ENCODE measurements at places on chromosomes 4 and X. TPM values are rescaled to one million over a fixed set of nuclear protein-coding genes. Genes with fewer than 3 reads are reported as not detected.

The STPG2 gene
- under 0.01 TPM for total RNA-seq

The NDUFB11 gene
- total RNA-seq, result 72.7 TPM

The HOPX gene
- 3.3 TPM for total RNA-seq

The H2BW2 gene
- total RNA-seq, result not detected

The TCP11X1 gene
- not detected for total RNA-seq

The CSAG2 gene
- total RNA-seq, result not detected

The SLC4A4 gene
- 9.8 TPM for total RNA-seq

DNA sequence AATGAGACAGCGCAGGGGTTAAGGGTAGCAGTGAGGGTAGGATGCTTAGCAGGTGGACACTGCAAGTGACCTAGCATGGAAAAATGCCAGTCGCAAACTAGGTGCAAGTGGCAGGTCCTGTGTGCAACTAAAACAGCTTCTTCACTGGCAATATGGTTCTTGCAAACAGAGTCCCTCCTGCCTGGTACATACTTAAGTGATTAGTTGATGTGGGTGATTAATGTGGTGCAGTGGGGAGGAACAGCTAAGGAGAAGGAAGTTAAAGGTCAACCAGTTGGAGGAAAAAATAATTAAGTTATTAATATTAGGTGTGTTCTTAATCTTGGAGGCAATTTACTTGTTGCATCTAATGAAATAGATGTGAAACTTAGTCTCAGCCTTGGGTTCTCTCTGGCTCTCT is 121.6 kb upstream of the IGFBP7 start:
- H3K4me3 ChIP-seq, result no peak overlapping the region
- no peaks in the 10 kb centered on the region for H3K27me3 ChIP-seq
- H3K36me3 ChIP-seq, result no peaks in the 10 kb centered on the region
- no peak overlapping the region for H3K27ac ChIP-seq

- H3K27ac ChIP-seq, result no peak overlapping the region
- no peak overlapping the region for H3K4me3 ChIP-seq
- peaks cover 4% of the 10 kb centered on the region for H3K4me1 ChIP-seq
- H3K36me3 ChIP-seq, result no peaks in the 10 kb centered on the region
Observed at GRCh38 chr4:185846505-185847150, 34.6 kb upstream of the SORBS2 start.

DNA sequence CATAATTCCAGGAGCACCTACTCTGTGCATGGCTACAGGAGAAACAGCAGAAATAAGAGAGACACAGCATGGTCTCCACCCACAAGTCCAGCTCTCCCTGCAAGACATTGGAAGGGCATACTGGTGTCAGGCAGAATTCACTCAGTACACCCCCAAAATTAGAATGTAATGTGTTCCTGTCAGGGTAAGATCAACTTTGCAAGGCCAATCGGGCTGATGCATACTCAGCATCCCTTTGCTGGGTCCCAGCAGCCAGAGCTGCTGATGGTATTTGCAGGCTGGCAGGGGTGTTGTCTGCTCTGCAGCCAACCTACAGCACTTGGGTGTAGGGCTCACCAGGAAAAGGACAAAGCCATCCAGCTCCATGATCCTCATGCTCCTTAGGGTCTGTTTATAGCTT is 295.4 kb upstream of the STS start:
- no peaks in the 10 kb centered on the region for H3K27me3 ChIP-seq
- DNase-seq, result no peak
- no peak overlapping the region for H3K27ac ChIP-seq
- no peak overlapping the region for H3K4me3 ChIP-seq

GRCh38 chr4:111937368-111937767 is 207.9 kb upstream of the FAM241A start:
- no peaks in the 10 kb centered on the region for H3K27me3 ChIP-seq
- H3K27ac ChIP-seq, result no peak overlapping the region
- no peak overlapping the region for H3K4me3 ChIP-seq
- no peaks in the 10 kb centered on the region for H3K4me1 ChIP-seq
- no peaks in the 10 kb centered on the region for H3K36me3 ChIP-seq
- DNase-seq, result peak; percentile 28

DNA sequence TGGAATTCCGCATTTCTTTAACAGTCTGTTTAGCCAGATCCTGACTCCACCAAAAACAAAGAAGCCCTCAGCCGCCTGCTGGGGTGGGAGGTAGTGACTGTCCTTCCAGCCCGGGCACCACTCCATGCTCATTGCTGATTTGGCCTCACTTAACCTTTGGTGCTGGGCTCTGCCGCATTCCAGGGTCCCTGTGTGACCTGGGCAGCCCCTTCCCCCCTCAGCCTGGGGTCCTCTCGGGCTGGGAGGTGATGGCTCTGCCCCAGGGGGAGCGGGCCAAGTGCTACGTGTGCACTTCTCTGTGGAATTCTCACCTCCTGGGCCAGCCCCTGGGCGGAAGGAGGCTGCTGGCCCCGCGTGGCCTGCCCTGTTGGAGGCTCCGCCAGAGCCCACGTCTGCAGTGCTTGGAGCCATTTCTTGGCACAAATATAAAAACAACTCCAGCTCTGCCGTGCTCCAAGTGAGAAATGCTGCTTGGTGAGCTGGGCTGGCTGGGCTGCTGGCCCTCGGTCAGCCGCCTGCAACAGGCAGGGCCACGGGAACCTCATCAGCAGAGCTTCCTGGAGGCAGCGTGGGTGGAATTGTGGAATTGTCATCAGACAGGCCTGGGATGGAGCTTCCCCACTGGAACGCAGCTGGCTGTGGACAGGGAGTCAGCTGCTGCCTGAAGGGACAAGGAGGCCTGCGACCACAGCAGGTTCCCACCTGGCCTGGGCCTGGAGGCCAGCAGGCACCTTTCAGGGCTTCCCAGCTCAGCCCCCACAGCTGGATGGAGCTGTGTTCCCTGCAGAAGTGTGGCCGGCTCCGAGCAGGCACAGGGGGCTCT is 66.0 kb downstream of the TRMT44 start:
- peak overlapping the region; percentile 62 for H3K27ac ChIP-seq
- peaks cover 8% of the 10 kb centered on the region for H3K27me3 ChIP-seq
- peak; percentile 18 for DNase-seq
- peaks cover 15% of the 10 kb centered on the region for H3K4me1 ChIP-seq
- no peaks in the 10 kb centered on the region for H3K36me3 ChIP-seq

DNA sequence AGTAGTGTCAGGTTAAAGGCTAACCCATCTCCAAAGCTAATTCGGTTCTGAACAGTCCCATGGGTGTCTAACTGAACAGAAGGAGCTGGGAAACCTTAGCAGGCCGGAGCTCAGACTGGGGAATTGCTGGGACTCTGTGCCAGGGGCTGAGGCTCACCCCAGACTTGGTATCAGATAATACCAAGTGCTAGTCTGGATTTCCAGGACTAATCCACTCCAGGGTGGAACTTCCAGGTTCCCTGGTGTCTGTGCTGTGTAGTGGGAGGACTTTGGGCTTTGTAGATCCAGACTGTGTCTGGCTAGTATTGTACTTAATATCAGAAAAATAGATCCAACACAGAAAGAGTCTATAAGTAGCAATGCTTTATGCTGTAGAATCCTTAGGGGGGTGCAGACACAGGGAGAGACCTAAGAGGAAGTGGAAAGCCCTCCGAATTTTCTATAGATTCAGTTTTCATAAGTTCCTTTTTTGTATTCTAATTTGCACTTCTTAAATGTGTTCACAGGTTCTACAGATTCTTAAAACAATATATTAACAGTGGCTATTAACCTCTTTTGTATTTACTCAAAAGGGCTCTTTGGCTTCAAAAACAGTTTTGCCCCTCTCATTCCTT is 4.1 kb downstream of the ZNF827 start:
- no peaks in the 10 kb centered on the region for H3K36me3 ChIP-seq
- no peak overlapping the region for H3K4me3 ChIP-seq
- peaks cover 2% of the 10 kb centered on the region for H3K4me1 ChIP-seq
- no peaks in the 10 kb centered on the region for H3K27me3 ChIP-seq
- no peak overlapping the region for H3K27ac ChIP-seq

- H3K27ac ChIP-seq, result no peak overlapping the region
- H3K4me1 ChIP-seq, result no peaks in the 10 kb centered on the region
- H3K27me3 ChIP-seq, result no peaks in the 10 kb centered on the region
- H3K36me3 ChIP-seq, result no peaks in the 10 kb centered on the region
- no peak overlapping the region for H3K4me3 ChIP-seq
Observed at GRCh38 chr4:172147687-172148086, 334.5 kb downstream of the GALNTL6 start.

- no peak for DNase-seq
- no peaks in the 10 kb centered on the region for H3K27me3 ChIP-seq
- H3K4me1 ChIP-seq, result peaks cover 2% of the 10 kb centered on the region
- H3K4me3 ChIP-seq, result no peak overlapping the region
Observed at GRCh38 chr4:72387959-72388358, 181.1 kb downstream of the ADAMTS3 start.

GRCh38 chrX:10755439-10756334 is 135.3 kb upstream of the MID1 start:
- no peaks in the 10 kb centered on the region for H3K27me3 ChIP-seq
- peak overlapping the region; percentile 38 for H3K27ac ChIP-seq
- DNase-seq, result peak; percentile 14
- no peak overlapping the region for H3K4me3 ChIP-seq
- H3K4me1 ChIP-seq, result peaks cover 3% of the 10 kb centered on the region

- H3K4me3 ChIP-seq, result no peak overlapping the region
- H3K36me3 ChIP-seq, result no peaks in the 10 kb centered on the region
- H3K4me1 ChIP-seq, result no peaks in the 10 kb centered on the region
- H3K27ac ChIP-seq, result no peak overlapping the region
- no peak for DNase-seq
- no peaks in the 10 kb centered on the region for H3K27me3 ChIP-seq
Observed at GRCh38 chr4:79048878-79049277, 109.6 kb upstream of the PAQR3 start.

DNA sequence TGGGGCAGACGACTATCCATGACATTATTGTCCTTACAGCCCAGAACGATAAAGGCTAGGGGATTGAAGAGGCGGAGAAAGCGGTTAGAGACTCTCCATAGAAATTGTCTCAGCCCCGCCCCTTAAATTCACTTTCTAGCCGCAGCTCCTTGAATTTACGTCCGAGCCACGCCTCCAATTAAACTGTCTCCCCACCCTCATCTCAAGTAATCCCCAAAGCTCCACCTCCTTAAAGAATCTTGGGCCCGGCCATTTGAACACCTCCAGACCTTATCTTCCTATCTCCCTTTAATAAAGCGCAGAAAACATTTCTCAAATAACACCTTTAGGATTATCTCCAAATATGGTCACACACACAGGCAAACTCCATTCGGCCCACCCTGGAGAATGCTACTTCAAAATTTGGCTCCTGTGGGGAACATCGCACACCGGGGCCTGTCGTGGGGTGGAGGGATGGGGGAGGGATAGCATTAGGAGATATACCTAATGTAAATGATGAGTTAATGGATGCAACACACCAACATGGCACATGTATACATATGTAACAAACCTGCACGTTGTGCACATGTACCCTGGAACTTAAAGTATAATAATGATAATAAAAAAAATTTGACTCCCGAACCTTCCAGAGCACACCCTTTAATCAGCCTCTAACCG is 7.2 kb upstream of the MAGIX start:
- peak; percentile 82 for DNase-seq
- H3K36me3 ChIP-seq, result no peaks in the 10 kb centered on the region
- peak overlapping the region; percentile 85 for H3K27ac ChIP-seq
- H3K4me3 ChIP-seq, result peak overlapping the region; percentile 1
- H3K27me3 ChIP-seq, result no peaks in the 10 kb centered on the region

GRCh38 chr4:66688674-66689073 is 856.6 kb downstream of the CENPC start:
- no peaks in the 10 kb centered on the region for H3K27me3 ChIP-seq
- H3K36me3 ChIP-seq, result no peaks in the 10 kb centered on the region
- DNase-seq, result peak; percentile 53
- H3K27ac ChIP-seq, result no peak overlapping the region

DNA sequence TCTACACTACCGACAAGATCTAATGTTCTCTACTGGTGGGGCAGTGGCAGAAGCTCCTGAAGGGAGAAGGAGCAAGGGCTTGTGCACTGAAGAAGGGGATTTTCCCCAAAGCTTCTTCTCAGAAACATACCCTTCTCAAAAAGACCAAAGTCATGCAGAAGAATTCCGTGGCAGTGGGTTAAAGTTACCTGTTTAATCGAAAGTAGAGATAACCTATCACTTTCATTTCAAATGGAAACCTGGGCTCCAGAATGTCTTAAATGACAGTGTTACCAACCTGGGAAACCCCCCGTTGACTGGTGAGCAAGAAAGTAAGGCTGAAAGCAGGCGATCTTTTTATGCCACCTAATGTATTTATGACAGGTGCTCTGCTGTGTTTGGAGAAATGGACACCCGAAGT is 92.5 kb upstream of the TEX13D start:
- no peak overlapping the region for H3K27ac ChIP-seq
- H3K4me3 ChIP-seq, result no peak overlapping the region
- DNase-seq, result no peak
- H3K4me1 ChIP-seq, result no peaks in the 10 kb centered on the region

- H3K27ac ChIP-seq, result peak overlapping the region; percentile 84
- H3K27me3 ChIP-seq, result no peaks in the 10 kb centered on the region
- H3K4me3 ChIP-seq, result peak overlapping the region; percentile 82
- no peak for DNase-seq
Observed at GRCh38 chrX:47482065-47482511, 934 bp downstream of the ZNF41 start.

DNA sequence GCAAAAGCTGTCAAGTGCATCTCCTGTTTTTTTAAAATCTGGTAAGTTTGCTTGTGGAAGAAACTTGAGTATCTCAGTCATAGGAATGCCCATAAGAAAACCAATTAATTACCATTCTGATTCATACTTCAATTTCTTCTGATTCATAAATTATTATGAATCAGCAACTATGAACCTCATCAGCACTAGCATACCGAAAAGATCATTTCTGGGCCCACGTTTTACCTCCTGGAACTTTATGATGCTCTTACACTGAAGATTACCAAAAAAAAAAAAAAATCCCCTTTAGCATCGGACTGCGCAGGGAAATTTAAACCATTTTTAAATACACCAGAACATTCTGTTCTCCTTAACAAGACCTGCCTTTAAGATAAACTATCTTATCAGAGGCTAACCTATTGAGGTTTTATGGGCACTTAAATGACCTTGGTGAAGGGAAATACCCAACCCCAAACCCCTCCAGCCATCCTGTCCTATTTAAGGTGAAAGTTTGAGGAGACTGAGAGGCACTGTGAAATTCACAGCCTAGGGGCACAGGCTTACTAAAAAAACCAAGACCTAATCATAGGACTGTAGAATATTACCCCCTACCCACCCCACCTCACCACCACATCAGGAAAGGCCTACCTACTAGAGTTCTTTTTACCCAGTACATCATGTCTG is 38.2 kb upstream of the ABCG2 start:
- H3K27me3 ChIP-seq, result no peaks in the 10 kb centered on the region
- H3K36me3 ChIP-seq, result no peaks in the 10 kb centered on the region
- no peaks in the 10 kb centered on the region for H3K4me1 ChIP-seq
- H3K27ac ChIP-seq, result no peak overlapping the region
- H3K4me3 ChIP-seq, result no peak overlapping the region

DNA sequence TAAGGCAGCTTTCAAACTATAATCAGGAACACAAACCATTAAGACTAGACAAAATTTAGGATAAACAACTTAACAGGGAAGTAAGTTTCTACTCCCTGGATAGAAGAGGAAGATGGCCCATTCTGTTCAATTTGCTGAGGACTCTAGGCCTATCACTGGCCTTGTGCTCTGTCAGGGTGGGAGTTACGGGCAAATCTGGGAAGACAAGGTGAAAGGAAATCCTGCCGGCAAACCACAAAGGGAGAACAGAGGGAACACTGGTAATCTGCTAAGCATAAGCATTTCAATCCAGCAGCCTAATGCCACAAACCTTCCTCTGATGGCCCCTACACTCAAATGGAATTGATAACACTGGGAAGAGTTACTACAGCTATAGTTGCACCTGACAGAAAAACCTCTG is 8.3 kb downstream of the GPR82 start:
- H3K4me3 ChIP-seq, result no peak overlapping the region
- no peak for DNase-seq
- no peak overlapping the region for H3K27ac ChIP-seq
- no peaks in the 10 kb centered on the region for H3K36me3 ChIP-seq
- H3K4me1 ChIP-seq, result no peaks in the 10 kb centered on the region

GRCh38 chr4:147754037-147754445 is 22.2 kb downstream of the ARHGAP10 start:
- no peaks in the 10 kb centered on the region for H3K36me3 ChIP-seq
- peak overlapping the region; percentile 32 for H3K27ac ChIP-seq
- no peak overlapping the region for H3K4me3 ChIP-seq
- peaks cover 10% of the 10 kb centered on the region for H3K4me1 ChIP-seq
- peak; percentile 96 for DNase-seq

Data from fibroblast of lung (primary cell).